ENCODE measurements at places on chromosomes 12 and 14.

- no peak for DNase-seq
Observed at GRCh38 chr14:61420326-61420725, 98.9 kb downstream of the PRKCH start.

- peak; percentile 51 for DNase-seq
Observed at GRCh38 chr14:74638966-74639365, 26.9 kb upstream of the LTBP2 start.

DNA sequence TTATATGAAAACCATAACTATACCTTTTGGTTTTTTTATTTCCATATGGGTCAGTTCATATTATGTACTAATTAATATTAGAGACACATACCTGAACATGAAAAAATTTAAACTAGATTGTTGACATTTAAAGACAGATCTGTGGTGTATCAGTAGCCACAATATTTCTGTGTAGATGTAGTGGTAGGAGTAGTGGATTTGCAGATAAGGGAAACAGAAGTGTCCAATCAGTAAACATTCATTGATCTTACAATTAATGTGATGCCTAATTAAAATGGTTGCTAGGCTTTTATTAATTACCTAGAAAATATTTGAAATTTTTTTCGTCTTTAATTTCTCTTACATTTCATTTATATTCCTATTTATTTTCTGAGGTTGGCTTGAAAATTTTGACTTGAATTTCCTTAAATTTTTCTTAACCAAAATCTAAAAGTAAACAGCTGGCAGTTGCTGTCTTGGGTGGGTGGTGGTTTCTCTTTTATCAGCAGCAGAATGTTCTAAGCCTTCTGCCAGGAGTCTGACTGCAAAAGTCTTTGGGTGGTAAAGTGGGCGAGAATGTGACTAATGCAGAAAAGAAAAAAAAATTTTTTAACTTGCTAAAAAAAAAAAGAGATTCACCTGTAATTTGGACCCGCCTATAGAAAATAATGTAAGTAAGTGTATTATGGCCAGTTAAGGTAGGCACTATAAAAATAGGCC, 2.4 kb downstream of the FGFR1OP2 start:
- no peak for DNase-seq

DNA sequence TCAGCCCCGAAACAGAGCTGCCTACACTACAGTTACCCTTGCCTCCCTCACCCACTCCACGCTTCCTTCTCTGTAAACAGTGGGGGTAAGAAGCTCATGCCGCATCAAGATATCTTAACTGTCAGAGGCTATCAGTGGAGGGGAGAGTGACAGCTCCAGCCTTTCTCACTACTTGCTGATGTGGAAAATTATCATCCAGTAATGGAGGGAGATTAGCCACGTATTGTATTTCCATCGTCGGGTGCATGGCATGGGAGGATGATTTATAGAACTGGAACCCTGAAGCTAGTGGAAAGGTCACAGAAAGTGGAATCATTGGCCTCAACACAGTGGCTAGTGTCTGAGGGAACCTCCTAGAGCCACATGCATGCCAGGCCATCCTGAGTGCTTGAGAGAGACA, 270.9 kb upstream of the FKBP4 start:
- DNase-seq: no peak

- DNase-seq: no peak
Observed at GRCh38 chr12:113329022-113329790, 5.7 kb downstream of the SLC8B1 start.

- peak; percentile 47 for DNase-seq
Observed at GRCh38 chr14:65019944-65020566, 33.4 kb downstream of the FNTB start.

- no peak for DNase-seq
Observed at GRCh38 chr12:125996443-125996842, 931.2 kb downstream of the AACS start.

DNA sequence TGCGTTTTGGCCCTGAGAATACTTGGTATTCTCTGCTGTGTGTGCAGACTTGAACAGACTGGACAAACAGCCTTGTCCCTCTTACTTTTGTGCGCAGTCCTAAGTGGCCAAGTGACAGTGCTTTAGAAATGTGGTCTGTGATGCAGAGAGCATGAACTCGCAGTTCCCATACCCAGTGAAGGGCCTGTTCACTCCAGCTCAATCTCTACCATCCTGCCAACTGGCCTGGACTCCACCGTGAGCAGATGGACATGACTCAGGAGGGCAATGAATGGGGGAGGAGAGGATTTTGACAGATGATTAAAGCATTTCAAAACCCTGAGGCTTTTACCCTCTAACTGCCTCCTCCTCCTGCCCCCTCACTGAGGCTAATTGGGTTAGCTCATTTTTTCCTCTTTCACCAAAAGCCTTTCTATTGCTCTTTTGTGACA, 62.5 kb upstream of the PYGL start:
- DNase-seq: peak; percentile 91

DNA sequence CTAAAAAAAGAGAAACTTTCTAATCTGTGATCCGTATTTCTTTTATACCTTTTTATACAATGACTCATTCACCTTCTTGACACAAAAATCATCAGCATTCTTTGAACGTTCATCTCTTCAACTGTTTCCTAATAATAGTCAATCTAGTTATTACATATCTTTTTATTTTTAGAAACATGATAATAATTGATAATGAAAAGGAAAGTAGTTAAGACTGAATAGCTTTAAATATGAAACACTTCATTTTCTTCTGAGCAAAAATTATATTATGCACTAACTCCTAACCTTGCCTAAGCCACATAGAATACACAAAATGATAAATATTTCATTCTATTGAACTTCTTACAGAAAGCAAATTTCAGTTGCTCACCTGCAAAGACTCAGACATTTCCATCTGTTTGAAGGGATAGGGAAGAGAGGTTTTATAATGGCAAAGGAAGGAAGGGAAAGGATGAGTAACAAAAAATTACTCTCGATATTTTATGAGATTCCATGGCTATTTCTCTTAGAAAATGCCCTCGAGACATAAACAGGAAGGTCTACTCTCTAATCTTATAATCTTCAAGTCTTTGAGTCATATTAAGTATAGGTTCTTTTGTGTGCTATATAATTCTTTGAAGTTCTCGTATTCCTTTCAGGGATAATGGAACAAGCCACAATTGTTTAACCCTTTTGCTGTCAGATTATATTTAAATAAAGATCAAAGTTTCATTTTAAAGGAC, 7.5 kb upstream of the KLHL42 start:
- DNase-seq: no peak

- no peak for DNase-seq
Observed at GRCh38 chr14:63205044-63205575, 867 bp downstream of the RHOJ start.

GRCh38 chr12:76595056-76595455, 35.5 kb upstream of the OSBPL8 start:
- DNase-seq: no peak

DNA sequence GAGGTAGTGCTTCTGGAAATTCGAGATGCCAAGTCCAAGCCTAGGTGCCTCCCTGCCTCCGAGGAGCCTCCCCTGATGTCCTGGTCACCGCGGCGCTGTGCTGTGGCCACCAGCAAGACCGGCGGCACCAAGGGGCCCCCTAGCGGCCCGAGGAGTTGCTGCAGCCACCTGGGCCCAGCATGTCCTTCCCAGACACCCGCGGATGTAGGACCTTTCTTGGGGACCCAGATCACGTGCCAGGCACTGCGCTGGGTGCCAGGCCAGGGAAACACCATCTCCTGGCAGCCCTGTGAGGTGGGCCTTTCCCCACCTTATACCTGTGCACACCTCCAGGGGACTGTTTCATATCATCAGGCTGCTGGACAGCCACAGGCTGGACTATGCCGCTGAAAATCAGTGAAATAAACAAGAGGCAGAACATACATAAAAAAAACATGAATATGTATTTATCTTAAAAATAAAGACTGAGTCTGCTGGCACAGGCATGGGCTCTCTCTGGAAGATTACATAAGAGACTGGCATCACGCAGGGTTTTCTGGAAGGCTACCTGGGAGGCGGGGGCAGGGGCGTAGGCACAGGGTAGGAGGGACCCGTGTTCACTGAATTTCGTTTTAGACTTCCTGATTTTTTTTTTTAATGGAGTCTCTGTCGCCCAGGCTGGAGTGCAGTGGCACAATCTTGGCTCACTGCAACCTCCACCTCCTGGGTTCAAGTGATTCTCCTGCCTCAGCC, 15.9 kb upstream of the HHIPL1 start:
- peak; percentile 75 for DNase-seq

GRCh38 chr14:44154874-44155273, 352.2 kb downstream of the FSCB start:
- no peak for DNase-seq

DNA sequence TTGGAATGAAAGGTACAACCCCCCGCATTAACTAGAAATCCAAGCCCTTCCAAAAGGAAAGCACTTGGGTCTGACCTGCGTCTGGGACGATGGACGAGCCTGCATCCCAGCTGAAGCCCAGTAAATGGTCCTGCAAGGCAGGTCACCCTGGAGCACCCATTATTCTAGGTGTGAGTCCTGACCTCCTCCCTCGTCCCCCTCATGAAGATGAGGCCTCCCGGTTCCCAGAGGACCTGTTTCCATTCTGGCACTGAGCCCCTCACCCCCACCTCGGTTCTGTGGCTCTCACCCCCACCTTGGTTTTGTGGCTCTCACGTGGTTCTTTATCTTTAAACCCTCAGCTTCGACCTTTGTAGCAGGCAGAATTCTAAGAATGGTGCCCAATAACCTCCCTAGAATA, 7.3 kb downstream of the IFI27 start:
- no peak for DNase-seq

DNA sequence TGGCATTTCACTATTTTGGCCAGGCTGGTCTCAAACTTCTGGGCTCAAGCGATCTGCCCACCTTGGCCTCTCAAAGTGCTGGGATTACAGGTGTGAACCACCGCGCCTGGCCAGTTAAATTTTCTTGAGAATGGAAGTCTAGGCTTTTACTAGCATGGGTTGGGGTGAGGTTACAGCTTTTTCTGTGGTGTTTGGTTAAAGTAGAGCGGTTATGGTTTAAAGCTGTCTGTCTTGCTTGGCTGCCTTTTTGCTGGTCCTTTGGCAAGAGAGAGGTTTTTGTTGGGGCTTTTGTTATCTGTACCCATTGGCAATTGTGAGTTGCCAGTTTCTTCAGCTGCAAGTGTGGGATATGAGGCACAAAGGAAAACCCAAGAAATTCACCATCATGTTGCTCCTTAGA, 84.1 kb downstream of the BRMS1L start:
- DNase-seq: no peak

GRCh38 chr14:76377735-76378074, 1.8 kb downstream of the ESRRB start:
- DNase-seq: no peak

- no peak for DNase-seq
Observed at GRCh38 chr14:52640137-52640536, 55.2 kb downstream of the ERO1A start.

DNA sequence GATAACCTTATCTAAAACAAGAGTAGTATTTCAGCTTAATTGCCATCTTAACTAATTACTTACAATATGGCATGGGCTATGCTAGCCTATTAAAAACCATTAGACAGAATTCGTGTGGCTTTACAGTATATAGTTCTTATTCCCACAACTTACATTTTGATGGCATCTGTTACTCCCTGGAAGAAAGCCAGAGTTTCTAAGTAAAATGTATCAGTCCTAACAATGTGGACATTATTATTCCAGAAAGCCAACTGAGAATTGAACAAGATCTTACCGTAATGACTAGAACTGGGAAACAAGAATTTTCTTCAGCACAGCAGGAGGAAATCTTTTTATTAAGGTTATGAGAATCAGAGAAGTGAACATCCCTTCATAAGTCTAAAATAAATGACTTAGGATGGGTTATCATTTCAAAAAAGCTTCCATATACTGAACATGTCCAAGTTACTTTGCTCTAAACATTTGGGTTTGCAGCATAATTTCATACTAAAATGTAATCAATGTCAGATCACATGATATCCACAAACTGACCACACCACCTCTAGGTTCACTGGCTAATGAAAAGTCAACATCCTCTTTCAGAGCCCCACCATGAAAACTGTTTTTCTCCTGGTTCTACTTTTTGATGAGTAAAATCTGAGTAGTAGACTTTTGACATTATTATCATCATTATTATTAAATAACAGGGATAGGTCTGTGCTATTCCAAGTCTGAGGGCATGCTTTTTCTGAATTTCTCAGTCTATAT, 179.7 kb downstream of the SSPN start:
- peak; percentile 73 for DNase-seq

GRCh38 chr12:40733871-40734270, 41.6 kb downstream of the CNTN1 start:
- DNase-seq: no peak

DNA sequence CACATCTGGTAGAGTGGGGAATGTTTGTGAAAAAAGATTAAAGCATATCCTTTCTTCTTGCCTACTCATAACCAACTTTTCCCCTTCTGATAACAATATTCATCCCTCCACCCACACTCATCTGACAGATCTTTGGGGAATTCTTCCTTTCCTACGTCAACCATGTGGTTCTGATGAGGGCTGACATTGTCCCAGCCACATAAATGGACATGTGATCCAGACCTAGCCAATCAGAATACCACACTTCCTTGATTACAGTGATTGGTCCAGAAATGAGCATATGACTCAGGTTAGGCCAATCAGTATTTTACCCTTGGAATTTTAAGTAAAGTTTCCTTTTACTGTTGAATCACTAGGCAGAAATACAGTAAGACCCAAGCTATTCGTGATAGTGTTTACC, 58.9 kb downstream of the GPR65 start:
- DNase-seq: no peak

GRCh38 chr14:36057452-36058116, 118.9 kb downstream of the PTCSC3 start:
- no peak for DNase-seq

- no peak for DNase-seq
Observed at GRCh38 chr12:128737292-128737966, 86.3 kb downstream of the SLC15A4 start.

DNA sequence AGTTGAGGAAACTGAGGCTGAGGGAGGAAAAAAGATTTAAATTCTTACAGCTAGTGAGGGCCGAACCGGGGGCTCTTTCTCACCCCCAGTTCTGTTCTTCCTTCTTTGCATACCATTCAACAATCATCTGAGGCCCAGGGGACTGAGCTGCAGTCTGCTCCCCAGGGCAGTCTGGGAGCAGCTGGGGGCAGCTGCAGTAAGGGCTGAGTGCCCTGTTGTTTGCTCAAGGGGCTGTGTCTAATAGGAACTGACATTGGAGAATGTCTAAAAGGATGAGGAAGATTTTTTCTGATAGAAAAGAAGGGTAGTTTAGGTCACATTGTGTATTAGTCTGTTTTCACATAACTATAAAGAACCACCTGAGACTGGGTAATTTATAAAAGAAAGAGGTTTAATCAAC, 42.2 kb downstream of the SLC17A8 start:
- DNase-seq: no peak
